ENCODE measurements at places on chromosomes 7 and 10.
A peak's percentile ranks its signal among the peaks of the same experiment; 100 is the strongest.

- no peak for DNase-seq
Observed at GRCh38 chr10:2143213-2143835, 406.0 kb upstream of the ADARB2 start.

DNA sequence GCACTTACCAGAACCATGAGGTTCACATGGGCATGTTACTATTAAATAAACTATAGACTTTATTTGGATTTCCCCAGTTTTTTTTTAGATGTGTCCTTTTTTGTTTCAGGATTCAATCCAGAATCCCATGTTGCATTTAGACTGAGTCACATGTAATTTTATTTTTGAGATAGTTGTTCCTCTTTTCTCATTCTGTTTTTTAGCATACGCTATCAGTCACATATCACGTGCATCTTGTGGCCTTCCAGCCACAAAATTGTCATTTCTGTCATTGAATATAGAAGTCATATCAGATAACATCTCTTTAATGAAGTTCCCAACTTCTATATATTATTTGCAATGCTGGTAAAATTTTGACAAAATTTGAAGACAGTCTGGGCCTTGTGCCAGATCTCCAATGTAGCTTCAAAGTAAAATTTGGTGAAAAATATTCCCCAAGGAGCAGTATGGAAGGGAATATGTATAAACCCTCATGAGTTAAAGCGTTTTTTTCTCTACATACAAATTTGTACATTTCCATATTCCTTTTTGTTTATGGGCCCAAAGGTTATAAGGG lies 132.3 kb upstream of the MKI67 start:
- DNase-seq: no peak

DNA sequence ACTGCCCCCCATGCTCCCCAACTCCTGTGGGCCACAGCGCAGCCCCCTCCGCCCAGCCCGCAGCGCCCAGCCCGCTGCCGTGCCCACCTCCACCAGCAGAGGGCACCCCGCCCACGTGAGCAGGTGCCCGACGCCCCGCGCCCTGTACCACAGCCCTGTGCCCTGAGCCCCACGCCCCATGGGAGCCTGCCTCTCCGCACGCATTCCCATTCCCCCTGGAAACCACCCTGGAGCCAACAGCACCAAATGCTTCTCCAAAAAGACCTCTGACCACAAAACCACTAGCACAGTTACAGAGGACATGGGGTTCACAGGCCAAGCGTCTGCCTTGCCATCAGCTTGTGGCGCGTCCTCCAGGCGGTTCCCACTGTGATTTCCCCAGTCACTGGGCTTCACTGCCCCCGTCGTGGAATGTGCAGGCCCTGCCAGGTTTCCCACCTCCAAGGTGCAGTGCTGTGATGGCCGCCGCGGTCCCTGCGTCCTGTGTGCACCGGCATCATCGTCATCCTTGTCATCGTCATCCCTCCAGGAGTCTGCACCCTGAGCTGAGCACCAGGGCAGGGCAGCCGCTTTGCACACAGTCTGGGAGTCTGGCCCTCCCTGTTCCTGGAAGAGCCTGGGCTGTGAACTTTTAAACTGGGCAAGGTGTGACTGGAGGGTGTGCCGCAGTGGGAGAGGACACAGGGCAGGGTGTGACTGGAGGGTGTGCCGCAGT lies 61.7 kb downstream of the PWWP2B start:
- peak; percentile 49 for DNase-seq

DNA sequence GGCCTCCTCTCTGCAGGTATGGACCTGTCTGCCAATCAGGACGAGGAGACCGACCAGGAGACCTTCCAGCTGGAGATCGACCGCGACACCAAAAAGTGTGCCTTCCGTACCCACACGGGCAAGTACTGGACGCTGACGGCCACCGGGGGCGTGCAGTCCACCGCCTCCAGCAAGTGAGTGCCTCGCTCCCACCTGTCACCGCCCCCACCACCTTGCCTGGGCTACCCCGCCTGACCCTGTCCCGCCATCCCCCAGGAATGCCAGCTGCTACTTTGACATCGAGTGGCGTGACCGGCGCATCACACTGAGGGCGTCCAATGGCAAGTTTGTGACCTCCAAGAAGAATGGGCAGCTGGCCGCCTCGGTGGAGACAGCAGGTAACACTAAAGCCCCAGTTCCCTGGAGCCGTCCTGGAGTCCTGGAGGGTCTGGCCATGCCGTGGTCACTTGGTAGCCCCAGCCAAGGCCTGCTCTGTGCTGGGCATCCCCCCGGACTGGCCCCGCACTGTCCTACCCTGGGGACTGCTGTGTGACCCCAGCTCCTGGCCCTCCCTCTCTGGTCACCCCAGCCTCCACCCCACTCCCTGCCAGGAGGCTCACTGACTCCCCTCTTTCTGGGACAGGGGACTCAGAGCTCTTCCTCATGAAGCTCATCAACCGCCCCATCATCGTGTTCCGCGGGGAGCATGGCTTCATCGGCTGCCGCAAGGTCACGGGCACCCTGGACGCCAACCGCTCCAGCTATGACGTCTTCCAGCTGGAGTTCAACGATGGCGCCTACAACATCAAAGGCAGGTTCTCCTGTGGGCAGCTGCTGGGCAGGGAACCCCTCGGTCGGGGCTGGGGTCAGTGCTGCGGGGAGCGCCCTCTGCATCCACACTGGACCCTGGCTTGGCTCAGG lies 178.0 kb downstream of the RNF216 start:
- DNase-seq: no peak

GRCh38 chr7:133675510-133676218 lies 422.8 kb downstream of the EXOC4 start:
- DNase-seq: peak; percentile 22

DNA sequence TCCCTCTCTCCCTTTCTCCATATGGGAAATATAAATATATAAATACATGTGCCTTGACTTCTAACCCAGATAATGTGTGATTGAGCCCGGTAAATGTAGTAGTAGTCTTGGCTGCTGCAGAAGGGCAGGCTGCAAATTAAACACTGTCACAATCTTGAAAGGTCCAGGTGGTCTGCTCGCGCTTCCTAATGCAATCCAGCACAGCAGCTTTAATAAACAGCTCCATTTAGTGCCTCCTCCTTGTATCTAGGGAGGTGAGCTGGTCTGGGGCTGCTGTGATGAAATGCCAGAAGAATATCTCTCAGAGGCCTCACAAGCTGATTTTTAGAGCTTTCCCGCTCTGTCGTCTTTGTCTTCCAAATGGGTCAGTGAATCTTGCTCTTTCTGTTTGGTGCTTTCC lies 782 bp downstream of the POU6F2 start:
- DNase-seq: no peak

GRCh38 chr7:24455813-24456525 lies 117.3 kb upstream of the PALS2 start:
- DNase-seq: no peak

DNA sequence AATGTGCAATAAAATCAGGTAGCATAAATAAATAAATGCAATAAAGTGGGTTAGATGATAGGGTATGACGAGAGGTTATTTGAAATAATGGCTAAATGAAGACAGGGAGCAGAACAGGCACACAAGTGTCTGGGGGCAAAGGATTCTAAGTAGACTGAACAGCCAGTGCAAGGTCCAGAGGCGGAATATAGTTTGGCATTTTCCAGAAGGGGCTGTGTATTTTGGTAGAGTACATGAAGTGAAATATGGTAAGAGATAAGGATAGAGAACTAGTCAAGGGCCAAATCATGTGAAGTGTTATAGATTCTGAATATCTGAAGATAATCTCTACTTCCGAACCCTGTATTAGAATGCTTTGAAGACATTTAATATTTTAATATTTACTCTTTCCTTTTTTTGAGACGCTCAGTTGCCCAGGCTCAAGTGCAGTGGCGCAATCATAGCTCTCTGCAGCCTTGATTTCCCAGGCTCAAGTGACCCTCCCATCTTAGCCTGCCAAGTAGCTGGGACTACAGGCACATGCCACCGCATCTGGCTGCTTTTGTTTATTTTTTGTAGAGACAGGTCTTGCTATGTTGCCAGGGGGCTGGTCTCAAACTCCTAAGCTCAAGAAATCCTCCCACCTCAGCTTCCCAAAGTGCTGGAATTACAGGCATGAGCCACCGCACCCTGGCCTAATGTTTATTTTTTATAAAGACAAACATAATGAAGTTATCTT lies 44.4 kb upstream of the CD36 start:
- no peak for DNase-seq

DNA sequence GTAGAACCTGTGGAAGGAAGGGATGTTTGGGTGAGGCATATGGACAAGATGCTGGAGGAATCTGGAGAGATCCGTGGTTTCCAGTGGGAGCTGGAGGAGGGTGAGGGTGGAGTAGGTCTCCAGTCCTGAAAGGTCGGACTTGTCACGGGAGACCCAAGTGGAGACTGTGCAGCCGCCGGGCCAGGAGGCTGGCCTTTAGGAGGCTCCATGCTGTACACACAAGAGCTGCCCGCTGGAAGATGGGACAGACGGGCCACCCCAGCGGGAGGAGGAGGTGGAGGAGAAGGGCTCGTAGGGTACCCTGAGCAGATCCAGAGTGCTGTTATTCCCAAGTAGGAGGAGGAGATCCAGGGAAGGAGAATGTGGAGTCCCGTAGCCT lies 106.7 kb downstream of the NKX6-2 start:
- no peak for DNase-seq

GRCh38 chr7:81736091-81736490 lies 33.8 kb downstream of the HGF start:
- DNase-seq: peak; percentile 57

DNA sequence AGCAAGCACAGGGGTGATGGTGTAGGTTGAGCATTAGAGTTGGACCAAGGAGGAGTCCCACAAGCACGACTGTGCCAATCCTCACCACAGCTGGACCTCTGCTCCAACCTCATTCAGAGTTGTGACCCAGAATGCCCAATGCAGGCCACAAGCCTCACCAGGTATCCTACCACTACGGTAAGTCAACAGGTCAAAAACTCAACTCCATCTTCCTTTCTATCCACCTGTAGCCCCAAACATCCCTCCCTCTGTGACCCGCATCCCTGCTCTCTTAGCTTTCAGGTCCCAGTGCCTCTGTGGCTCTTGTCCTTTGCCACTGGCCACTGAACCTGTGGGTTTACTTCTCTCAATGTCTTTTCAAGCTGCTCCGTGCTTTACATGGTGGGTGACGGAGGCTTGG lies 112.8 kb downstream of the PIP4K2A start:
- no peak for DNase-seq

- no peak for DNase-seq
Observed at GRCh38 chr7:141268614-141269013, 194.8 kb downstream of the TMEM178B start.

DNA sequence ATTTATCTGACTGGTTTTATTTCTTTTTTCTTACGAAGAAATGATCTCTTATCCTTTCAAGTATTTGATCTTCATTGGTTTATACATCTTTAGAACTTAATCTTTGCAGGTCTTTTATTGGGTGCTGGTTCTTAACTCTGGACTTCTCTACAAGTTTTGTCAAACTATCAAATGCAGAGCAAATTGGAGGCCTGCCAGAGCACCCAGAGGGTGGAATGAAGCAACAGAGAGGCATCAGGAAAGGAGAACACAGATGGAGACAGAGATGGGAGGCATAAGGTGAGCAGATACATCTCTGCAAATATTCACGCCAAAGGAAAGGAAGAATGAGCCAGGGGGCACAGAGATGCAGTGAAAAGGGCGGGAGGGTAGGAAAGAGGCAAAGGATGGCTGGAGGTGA lies 130.3 kb downstream of the PKD1L1 start:
- DNase-seq: no peak

GRCh38 chr7:151565541-151565940 lies 45.8 kb upstream of the RHEB start:
- DNase-seq: peak; percentile 76

- DNase-seq: no peak
Observed at GRCh38 chr7:13032576-13032975, 345.1 kb downstream of the ARL4A start.

- DNase-seq: no peak
Observed at GRCh38 chr7:29019896-29020295, 61.8 kb upstream of the TRIL start.

DNA sequence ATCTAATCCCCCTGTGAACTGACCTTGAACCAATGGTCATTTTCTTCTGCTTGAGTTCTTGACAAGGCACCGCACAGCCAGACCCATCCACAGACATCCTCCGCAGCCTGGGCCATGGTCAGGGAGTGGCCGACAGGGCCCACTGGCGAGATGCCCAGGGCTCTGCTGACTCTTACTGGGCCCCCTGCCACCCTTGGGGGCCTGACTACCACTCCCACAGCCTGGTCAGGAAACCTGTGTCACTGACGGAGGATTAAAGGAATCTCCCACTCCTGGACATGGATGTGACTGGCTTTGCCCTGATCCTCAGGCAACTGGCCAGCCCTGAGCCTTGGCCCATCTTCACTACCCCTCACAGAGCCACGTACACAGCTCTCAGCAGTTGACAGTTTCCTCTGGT lies 50.4 kb upstream of the ENO4 start:
- no peak for DNase-seq

Measured in ELR (cell line).